ENCODE measurements at places on chromosomes 1 and 21.

GRCh38 chr1:25135909-25136308 is 96.4 kb downstream of the SYF2 start:
- no peak for DNase-seq

- DNase-seq = no peak
Observed at GRCh38 chr1:166383635-166384346, 217.0 kb upstream of the FAM78B start.

DNA sequence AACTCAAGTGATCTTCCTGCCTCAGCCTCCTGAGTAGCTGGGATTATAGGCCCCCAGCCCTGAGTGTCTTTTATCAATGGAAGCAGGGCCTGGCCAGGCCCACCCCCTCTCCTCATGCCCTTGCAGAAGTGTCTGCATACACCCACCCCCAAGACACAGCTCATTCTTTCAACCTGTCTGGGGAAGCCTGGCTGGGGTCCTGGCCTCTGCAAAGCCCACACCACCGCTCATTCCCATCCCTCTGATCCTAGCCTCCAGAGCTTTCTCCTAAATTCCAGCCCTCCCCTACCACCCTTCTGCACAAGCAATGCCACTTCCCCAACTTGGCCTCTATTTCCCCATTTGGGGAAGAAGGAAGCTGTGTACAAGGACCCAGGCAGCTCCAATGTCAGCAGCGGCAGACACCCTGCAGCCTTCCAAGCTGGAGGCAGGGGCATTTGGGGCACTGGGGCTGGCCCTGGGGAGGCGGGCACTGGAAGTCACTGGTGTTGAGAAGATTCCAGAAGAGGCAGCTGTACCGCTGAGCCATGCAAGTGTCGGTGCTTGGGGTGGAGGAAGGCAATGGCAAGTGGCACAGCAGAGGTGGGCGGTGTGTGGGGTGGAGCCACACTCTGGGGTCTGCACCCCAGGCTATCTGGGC is 33.7 kb upstream of the ARF1 start:
- DNase-seq = no peak

DNA sequence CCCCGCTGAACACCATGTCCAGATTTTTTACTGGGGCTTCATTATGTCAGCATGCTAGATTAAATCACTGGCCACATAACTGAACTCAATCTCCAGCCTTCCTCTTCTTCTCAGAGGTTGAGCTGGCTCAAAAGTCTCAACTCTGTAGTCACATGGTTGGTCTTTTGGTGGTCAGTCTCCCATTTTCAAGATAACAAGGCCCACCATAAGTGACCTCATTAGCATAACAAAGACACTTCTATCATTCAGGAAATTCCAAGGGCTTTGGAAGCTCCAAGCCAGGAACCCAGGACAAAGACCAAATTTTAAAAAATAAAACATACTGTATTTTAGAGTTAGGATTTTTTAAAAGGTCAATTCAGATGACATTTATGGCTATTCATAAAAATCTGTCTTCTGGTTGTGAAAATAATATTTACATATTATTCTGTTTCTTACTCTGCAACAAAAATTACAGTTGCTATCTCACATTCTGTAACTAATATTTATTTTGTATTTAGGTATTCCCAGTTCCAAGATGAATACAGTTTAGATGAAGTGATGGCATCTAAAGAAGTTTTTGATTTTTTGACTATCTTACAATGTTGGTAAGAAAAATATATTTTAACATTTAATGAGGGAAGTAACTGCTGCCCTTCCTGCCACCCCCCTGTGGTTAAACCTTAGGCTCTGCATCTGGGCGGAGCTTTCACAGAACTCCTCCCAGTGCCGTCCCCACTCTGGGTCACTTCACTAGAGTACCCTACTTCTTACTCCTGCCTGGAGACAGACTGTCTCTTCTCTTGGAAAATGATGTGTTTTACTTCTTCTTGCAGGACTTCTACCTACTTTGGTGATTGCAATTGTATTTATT is 49.3 kb downstream of the SCP2 start:
- no peak for DNase-seq

DNA sequence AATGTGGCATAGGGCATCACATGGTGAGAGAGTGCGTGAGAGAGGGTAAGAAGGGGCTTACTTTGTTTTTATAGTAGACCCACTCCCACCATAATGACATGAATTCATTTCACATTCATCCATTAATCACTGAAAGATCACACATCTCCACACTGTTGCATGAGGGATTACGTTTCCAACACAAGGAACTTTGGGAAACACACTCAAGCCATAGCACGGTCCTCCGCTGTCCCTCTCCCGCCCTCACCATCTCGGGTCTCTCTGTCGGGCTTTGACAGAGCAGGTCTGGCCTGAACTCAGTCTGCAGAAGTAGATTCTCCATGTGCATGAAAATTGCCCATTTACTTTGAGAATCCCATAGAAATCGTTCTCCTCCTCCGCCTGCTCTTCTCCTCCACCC is 312.2 kb downstream of the MATN1 start:
- no peak for DNase-seq

DNA sequence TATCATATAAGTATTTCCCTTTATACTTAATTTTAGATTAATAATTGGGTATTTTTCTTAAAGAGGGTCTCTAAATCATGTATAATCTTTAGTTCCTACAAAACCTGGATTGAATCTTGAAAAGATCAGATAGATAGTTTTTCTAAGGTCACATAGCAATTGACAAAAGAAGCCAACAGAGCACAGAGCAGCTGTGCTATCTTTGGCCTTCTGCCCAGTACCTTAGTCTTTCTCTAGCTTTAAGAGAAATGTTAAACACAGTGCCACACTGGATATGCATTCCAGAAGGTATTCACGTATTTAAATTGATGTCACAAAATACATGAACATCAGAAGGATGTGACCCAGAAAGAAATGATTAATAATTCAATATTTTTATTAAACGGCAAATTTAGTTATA is 86.8 kb downstream of the C21orf91 start:
- no peak for DNase-seq

DNA sequence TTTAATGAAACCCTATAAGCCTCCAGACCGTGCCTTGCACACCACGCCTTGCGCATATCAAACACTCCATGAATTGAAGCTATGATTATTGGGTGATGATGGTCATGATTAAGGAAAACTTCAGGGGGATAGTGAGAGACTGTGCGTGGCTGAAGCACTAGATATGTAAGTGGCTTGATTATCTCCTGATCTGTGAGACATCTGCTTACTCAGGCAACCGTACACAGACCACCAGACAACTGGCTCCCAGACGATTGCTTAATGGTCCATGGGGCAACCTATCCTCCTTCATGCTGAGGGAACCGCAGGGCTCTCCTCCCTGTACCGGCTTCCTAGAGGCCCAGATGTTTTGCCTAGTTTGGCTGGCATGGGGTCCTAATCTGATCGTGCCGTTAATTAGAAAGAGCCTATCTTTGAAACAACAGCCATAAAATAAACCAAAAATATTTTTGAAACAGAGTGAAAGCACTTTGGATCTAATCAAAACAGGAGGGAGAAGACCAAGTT is 51.6 kb downstream of the IRF2BP2 start:
- no peak for DNase-seq

DNA sequence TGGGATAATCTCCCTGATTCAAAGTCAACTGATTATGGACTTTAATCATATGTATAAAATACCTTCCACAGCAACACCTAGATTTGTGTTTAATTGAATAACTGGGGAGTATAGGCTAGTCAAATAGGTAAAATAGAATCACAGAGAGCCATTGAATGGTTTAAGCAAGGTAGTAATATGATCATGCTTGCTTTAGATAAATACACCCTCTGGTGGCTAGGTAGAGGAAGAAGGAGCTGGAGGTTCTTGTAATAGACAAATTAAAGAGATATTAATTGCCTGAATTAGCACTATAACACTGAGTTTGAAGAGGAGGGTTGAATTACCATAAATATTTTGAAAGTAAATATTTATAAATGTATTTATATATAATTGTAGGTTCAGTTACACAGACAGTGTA is 40.3 kb downstream of the DIRAS3 start:
- peak; percentile 54 for DNase-seq

GRCh38 chr1:103208844-103209243 is 100.5 kb upstream of the COL11A1 start:
- DNase-seq = no peak

- DNase-seq = no peak
Observed at GRCh38 chr1:98429965-98430443, 231.5 kb upstream of the SNX7 start.

DNA sequence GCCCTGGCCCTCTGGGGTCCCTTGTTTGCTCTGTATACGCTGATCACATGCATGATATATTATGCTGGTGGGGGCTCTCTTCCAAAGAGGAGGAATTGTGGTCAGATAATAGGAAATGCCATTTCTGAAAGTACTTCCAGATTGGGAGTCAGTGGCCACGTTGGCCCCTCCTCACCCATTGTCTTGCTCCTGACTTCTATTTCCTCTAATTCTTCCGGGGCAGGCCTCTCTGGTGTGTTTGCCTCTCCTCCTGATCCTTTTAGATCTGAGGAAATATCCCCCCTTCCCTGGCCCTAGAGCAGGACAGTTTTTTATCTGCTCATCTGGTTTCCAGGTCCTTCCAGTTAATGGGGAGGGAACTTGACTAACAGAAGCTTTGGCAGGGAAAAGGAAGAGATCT is 2.9 kb downstream of the VANGL2 start:
- no peak for DNase-seq

DNA sequence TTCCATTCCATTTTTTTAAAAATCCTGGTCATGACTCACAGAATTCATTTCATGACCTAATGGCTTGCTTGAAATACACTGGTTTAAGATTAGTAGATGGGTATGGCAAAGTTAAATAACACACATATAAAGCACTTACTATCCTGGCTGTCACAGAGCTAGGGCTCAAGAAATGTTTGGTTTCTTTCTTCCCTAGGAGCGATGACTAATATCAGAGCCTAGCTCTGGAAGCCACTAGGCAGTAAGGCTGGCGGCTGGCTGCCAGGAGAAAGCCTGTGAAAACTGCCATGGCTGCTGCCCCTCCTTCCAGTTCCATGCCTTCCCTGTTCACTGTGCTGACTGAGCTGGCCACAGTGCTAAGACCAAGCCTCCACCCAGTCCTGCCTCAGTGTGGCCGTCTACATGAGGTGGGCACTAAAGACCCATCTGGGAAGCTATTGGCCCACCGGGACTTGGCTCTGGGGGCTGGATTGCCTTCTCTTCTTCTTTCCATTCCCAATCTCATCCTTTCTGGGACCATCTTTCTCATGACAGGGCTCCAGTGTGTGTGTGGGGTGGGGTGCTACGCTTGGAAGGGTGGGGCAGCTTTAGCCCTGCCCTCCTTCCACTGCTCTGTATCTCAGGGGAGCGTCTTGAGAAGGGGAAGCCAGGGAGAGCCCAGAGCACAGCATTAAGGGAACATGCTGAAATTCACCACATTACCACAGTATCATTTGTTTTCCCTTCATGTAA is 10.8 kb upstream of the ASCL5 start:
- DNase-seq = no peak

- peak; percentile 14 for DNase-seq
Observed at GRCh38 chr1:168179438-168180147, 831 bp downstream of the TIPRL start.

- no peak for DNase-seq
Observed at GRCh38 chr1:52386458-52386857, 17.8 kb downstream of the ORC1 start.

DNA sequence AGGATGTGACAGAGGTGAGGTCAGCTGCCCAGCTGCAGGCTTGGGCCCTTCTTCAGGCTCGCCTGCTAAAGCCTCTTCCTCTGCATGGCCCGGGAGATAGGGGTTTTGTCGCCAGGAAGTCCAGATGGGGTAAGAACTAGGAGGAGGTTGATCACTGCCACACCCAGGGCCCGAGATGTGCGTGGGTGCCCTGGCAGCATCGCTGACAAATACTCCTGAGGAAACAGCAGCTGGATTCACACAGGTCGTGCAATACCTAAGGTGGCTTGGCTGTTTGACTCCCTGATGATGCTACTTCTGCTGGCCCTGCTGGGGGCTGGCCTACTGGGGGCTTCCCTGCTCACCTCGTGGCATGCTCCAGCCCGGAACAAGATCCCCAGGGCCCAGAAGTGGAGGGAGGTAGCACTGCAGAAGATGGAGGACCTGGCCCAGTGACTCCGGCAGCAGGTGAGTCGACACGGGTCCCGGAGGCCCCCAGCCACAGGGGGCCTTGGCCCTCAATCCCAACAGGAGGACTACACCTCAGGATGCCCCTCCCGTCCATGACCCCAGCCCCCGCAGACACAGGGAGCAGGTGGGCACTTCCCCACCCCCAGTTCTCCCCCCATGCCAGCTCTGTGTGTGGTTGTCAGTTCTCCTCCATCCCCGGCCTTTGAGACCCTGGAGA is 29.6 kb downstream of the FAAH start:
- DNase-seq = no peak

- peak; percentile 63 for DNase-seq
Observed at GRCh38 chr1:22024485-22025367, 23.3 kb downstream of the CELA3A start.

GRCh38 chr1:190277107-190277506 is 200.6 kb downstream of the BRINP3 start:
- no peak for DNase-seq

DNA sequence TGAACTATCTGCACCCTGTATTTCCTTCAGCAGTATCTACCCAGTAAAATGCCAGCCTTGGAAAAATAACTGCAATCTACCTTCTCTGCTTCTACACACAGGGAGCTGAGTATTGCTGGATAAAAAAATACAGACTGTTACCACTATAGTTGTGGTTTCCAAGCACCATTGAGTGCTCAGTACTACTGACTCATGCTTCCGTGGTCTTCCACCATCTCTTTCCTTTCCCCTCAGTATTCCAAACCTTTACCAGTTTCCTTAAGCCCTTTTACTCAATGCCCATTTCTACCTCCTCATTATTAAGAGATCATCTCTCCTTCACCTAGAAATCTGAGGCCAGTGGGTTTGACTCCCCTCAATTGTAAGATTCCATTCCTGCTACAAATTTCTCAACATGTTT is 23.8 kb downstream of the GLMN start:
- no peak for DNase-seq

DNA sequence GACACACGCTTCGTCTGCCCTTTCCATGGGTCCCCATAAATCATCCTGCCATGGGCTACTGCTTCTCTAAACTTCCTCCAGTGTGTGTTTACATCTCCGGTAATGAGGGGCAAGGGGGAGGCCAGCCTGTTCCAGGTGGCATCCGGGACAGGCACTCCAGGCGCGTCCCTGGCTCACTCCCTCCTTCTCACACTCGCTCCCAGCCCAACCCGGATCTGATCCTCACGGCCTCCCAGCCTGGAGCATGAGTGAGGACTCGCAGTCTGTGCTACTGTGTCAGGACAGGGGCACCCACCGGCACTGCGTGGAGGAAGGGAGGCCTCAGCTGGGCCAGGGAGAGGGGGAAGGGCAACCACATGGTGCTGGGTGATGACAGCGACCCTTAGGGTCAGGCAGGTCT is 225.4 kb downstream of the TRABD2B start:
- no peak for DNase-seq

GRCh38 chr1:33296082-33296458 is 24.8 kb downstream of the A3GALT2 start:
- no peak for DNase-seq

GRCh38 chr1:56284928-56285327 is 294.4 kb downstream of the PLPP3 start:
- DNase-seq = no peak
